NCI-H446 (cell line): ENCODE measurements at places on chromosomes 6 and 20.
A peak's percentile ranks its signal among the peaks of the same experiment; 100 is the strongest.

- DNase-seq, result no peak
Observed at GRCh38 chr6:64850121-64850520, 856.9 kb downstream of the EYS start.

GRCh38 chr20:38321959-38322598, 18.1 kb downstream of the BPI start:
- peak; percentile 23 for DNase-seq

DNA sequence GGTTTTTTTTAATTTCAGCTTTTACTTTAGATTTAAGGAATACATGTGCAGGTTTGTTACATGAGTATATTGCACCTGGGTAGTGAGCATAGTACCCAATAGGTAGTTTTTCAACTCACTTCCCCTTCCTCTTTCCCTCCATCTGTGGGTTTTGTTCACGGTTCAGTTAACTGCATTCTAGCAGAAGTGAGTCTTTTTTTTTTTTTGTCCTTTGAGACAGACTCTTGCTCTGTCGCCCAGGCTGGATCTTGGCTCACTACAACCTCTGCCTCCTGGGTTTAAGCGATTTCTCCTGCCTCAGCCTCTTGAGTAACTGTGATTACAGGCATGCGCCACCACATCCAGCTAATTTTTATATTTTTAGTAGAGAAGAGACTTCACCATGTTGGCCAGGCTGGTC, 8.7 kb downstream of the UBR2 start:
- peak; percentile 28 for DNase-seq

DNA sequence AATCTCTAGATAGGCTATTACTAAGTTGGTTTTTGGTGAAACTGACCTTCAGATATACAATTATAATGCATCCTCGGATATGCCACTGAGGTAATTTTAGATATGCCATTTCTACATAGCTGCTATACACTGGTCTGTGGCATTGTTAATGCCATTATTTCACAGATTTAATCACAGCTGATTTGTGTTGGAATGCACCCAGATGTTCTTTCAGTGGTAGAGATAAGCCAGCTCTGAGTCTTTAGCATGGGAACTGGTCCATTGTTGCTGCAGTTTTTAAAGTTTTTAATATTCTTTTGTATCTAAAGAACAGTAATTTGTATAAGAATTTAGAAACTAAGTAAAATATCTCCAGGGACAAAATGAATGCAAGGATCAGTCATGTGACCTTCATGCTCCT, 6.8 kb downstream of the TMX4 start:
- no peak for DNase-seq

DNA sequence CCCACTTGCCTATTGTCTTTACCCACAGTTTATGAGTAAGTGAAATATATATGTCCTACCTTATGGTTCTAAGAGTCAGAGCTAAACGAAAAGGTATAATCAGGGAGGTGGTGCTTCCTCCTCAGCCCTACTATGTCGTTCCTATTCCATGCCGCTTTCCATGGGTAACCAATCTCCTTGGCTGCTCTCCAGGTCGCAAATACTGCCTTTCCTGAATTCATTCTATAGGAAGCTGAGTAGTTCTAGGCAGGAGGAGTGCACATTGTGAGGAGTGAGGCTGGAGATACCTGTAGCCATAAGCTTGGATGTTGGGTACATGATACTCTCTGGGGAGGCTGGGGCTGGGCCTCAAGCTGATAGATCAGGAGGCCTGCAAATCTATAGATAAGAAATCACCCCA, 5.8 kb downstream of the IL20RA start:
- no peak for DNase-seq

DNA sequence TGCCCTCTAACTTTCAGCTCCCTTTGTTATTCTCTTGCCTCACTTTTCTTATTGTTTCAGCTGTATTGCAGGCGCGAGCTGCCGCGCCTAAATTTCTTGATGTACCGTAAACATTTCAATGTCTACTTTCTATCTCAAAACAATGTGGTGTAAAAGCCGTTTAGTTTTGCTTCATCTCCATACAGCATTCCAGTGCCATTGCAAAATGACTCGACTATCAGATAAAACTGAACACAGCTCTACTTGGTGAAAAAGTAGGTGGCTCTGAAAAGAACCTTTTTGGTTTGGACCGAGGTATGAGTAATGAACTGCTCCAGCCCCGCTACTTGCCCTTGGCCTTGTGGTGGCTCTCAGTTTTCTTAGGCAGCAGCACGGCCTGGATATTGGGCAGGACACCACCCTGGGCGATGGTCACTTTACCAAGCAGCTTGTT, 74.6 kb downstream of the OR2B2 start:
- DNase-seq, result no peak

DNA sequence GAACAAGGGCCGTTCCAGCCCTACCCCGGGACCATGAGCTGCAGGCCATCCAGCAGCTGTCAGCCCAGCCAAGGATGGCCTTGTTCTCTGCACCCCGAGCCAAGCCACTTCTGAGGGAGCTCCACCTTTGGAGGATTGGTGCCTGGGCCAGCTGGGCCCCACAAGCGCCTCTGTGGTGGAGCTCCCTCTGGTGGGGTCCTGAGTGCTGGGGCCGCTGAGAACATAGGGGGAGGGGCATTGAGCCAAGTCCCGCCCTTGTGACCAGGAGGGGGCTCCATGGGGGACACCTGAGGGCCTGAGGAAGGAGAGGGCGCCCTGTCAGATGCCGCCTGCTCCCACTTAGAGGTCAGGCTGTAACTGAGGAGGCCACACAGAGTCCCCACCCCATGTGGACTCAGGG, 43.2 kb downstream of the YTHDF1 start:
- no peak for DNase-seq

DNA sequence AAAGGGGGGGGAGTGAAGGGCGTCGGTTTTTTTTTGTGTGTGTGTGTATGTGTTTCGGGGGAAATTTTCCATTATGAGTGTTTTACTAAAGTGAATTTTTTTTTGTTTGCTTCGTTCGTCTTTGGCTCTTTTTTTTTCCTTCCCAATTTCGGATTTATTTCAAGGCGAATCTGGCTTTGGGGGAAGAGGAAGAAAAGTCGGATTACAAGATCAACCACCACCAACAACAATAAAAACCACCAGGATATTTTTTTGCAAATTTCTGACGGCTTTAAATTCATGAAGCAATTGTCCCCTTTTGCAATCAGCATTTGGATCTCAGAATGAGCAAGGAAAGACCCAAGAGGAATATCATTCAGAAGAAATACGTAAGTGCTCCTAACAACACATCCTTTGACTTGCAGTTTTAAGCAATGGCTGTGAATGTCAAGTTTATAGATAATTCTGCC, 372 bp downstream of the JARID2 start:
- DNase-seq, result no peak

GRCh38 chr20:38973645-38974044, 11.5 kb downstream of the DHX35 start:
- no peak for DNase-seq

- no peak for DNase-seq
Observed at GRCh38 chr20:47585087-47585747, 83.5 kb downstream of the NCOA3 start.

DNA sequence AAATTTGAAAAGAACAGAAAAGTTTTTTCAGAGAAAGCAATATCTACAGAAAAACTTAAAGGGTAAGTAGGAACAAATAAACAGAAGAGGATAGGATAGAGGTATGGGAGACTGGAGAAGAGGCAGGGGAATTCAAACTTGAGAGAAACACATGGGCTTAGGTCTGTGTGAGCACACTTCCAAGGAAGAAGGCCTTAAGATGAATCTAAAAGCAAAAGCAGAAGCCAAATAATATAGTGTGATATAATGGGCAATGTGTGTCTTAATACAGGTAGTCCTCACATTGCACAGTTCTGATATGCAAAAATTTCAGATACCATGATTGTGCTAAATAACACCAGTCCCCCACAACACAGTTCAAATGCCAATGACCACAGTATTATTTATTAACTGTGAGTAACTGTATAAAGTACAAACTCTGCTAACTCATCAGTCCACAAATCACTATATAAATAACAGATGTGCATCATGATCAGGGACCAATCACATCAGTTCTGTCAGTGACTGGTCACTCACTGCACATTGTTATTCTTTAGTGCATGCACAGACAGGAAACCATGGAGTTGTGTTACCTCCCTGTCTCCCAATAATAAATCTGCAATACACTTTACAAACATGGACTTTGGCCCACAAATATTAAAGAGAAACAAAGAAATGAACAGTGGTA, 18.6 kb downstream of the SNX14 start:
- no peak for DNase-seq

DNA sequence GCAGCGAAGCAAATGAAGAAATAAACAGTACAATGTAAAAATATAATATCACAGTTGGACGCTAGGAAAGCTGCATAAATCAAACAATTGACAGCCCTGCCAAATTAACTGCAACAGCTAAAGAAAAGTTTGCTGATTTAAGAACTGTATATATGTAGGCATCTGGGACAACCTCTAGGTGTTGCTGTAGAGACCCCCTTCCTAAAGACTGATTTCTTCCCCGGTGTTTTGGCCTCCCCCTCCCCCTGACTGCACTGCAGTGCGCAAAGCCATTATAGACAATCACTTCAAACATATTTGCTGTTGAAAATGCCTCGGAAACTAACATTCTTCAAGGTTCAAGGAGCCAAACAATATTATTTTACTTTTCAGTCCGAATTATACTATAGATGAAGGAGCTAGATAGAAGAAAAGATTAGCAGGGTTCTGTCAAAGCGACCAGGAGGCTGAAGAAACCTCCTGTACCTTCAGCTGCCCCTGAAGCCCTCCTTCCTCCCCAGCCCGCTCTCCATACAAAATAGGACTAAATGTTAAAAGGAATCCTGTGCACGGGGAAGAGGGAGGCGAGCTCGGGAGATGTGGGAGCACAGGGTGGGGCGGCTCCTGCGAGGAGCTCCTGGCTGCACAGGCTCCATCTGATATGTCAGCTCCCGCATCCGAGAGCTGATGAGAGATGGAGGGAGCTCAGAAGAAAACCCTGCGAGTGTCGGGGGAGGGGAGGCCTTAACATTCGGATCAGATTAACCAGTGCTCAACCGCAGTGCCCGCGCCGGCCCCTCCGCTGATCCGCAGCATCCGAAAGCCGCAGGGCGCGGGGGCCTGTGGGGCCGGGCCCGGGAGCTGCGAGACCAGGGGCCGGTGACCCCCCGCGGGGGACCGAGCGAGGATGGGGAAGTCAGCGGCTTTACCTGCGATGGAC, 822 bp downstream of the ELOVL4 start:
- DNase-seq, result peak; percentile 2

- peak; percentile 39 for DNase-seq
Observed at GRCh38 chr6:149897015-149897697, 757 bp downstream of the RAET1E start.

DNA sequence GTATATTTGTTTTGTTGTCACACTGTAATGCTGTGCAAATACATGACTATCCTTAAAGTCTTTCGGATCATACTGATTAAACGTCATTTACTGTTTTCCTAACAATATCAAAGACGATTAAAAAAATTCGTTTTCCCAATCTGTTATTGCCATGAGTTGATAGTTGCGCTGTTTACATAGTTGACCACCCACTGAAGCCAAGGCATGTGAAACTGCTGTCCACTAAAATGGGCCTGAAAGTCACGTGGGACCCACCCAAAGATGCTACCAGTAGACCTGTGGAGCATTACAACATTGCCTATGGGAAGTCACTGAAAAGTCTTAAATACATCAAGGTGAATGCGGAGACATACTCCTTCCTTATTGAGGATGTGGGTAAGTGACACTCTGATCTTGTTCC, 28.1 kb downstream of the FNDC1 start:
- no peak for DNase-seq
